RPMI7951 (cell line): ENCODE measurements at places on chromosomes 16 and 17. TPM values are rescaled to one million over a fixed set of nuclear protein-coding genes. Genes with fewer than 3 reads are reported as not detected.

- peak; percentile 78 for DNase-seq
Measured at GRCh38 chr17:35088881-35089585, 25.5 kb upstream of the RFFL start.

- peak; percentile 62 for DNase-seq
Measured at GRCh38 chr16:86732621-86733295, 154.4 kb downstream of the FOXL1 start.

DNA sequence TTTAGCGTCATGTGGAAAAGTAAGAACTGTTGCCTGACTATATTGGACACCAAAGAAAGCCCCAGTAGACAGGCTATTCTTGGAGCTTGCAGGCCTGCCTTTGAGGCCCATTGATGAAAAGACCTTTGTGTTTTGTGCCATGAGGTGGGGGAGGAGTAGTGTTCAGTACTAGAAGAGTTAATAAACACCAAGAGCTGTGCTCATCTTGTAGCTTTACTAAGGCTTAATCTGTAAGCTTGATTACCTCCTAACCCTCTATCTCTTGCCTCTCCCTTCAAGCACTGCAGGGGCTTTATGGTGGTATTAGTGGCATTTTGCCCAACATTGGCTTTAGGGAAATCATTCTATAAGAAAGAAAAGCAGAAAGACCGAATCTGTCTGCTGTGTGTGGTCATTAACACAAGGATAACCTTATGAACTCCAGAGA is 220.2 kb upstream of the TBX2 start:
- peak; percentile 36 for DNase-seq

DNA sequence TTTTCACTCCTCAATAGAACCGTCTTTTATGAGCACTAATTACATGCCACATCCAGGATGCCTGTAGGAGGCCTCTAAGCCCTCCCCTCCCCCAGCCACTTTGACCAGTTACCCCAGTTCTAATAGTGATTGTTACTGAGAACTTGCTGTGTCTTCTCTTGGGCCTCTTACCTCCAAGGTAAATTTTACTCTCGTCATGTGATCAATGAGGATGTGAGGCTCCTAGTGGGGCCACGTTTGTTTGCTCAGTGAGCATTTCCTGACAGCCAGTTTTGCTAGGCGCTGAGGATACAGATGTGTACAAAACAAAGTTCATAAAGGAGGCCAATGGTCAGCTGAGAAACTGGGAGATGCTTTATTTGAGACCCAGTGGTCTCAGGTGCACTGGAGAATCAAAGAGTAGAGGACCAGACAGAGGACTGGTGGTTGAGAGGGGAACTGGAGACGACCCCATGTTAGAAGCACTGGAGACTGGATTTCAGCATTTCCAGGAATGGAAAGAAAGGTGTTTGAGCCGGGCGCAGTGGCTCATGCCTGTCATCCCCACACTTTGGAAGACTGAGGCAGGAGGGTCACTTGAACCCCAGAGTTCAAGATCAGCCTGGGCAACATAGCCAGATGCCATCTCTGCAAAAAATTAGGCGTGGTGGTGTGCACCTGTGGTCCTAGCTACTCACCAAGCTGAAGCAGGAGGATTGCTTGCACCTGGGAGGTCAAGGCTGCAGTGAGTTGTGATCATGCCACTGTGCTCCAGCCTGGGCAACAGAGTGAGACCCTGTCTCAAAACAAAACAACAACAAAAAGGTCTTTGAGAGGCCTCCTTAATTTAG is 2.6 kb downstream of the ATP2C2 start:
- no peak for DNase-seq

- DNase-seq, result no peak
Measured at GRCh38 chr17:47878203-47879027, 17.6 kb upstream of the SP2 start.

DNA sequence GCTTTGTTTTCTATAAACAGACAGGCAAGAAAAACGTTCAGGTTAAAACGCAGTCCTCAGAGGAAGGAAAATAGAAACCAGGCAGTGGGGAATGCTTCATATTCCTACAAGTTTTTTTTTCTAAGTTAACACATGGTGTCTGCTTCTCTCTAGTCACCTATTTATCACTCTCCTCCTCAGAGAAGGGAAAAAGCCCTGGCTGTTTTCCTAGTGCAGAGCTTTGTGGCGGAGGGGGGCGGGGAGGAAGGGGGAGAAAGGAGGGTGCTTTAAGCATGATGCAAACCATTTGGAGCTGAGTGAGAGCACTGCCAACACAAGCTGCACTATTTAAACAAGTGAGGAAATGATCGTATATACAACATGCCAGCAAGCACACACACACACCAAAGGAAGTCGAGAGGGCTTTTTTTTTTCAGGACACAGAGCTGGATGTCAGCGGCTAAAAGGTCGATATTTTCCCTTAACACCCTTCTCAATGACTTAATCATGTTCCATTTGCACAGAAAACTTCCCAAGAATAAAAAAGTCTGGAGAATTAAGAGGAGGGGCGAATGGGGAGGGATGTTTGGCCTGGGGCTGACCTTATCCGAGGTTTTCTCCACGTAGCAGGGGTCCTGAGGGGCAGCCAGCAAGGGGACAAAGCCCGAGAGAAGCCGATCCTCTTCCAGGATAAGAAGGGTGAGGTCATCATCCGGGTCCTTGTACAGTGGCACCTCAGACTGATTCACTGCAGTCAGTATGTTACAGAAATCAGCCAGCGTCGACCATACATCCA is 117.4 kb downstream of the HIC1 start:
- peak; percentile 93 for DNase-seq

GRCh38 chr17:57279432-57279831 is 23.1 kb downstream of the MSI2 start:
- no peak for DNase-seq

DNA sequence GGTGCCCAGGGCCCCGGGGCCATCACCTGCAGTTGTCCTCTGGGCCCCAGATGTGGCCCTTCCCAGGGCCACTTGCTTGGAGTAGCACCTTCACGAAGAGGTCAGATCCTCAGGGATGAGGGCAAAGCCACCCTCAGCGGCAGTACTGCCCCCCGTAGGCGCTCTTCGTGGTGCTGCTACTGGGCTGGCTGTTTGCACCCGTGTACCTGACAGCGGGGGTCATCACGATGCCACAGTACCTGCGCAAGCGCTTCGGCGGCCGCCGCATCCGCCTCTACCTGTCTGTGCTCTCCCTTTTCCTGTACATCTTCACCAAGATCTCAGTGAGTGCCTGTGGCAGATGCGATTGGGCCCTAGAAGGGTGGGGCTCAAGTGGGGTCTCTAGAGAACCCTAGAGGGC is 2.6 kb downstream of the SLC5A2 start:
- DNase-seq, result no peak

Gene CDH1
- total RNA-seq, result not detected in 2 replicates
